ENCODE measurements at places on chromosomes 5 and 9.
A peak's percentile ranks its signal among the peaks of the same experiment; 100 is the strongest.

- no peak for DNase-seq
Observed at GRCh38 chr9:135284386-135285134, 195.0 kb upstream of the PPP1R26 start.

- no peak for DNase-seq
Observed at GRCh38 chr5:9388941-9389674, 156.8 kb downstream of the SEMA5A start.

DNA sequence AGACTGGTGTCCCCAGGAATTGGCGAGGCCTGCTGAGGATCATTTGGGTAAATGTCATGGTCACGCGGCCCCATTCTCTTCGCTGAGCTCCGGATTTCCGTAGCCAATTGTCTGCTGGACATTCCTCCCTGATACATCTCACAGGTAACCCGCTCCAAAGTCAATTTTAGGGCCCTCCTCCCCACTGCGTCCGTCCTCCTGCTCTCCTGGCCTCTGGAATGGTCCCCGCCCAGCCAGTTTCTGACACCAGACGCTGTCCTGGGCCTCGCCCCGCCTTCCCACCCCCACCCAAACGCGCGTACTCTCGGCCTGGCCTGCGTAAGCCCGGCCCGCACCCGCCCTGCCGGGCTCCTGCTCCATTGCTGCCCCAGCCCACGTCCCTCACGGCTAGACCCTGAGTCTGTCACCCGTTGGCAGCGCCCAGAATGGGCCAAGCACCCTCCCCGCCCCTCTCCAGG is 202.0 kb downstream of the AUH start:
- DNase-seq, result no peak

DNA sequence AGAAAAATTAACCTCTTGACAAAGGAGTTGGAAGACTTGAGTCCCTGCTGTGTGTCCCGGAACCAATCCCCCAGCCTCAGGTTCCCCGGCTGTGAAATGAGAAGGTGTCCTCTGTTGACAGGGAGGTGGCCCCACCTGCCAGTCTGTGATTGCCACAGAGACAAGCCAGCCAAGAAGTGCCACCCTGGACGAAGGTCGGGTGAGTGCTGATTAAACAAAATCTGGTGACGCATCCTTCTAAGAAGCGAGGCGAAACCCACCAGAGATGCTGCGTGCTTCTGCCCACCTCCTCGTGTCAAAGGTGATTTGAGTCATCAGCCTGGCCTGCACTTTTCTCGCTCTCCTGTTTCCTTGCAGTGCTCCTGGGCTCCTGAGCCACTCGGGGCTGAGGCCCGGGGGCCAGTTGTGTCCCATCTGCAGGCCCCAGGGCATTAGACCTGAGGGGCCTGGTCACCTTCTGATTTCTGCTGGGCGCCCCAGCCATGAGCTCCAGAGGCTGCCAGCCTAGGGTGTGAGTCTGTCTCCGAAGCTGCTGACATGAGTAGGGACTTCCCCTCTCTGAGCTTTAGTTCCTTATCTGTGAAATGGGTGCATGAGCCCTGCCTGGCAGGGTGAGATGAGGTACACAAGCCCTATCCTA is 28.7 kb downstream of the NEK6 start:
- DNase-seq, result peak; percentile 32

DNA sequence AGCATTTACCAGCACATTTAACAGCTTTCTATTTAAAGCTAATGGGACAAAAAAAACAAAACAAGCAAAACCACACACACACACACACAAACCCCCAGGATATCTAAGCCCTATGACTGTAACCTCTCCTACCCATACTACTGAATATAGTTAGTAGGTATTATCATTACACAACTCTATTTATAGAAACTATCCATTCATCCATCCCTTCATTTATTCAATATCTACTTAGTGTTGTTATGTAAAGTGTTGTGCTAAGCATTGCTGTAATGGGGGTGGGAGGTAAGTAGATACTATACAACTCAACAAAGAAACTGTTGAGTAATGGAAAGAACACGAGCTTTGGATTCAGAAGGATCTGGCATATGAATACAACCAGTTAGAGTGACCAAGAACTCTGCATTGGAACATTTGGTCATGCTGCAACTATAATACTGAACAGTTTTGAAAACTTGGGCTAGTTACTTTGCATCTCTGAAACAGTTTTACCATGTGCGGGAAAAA is 82.3 kb upstream of the ZNF608 start:
- DNase-seq, result no peak

GRCh38 chr5:108311682-108312081 is 70.2 kb downstream of the FBXL17 start:
- DNase-seq, result no peak

DNA sequence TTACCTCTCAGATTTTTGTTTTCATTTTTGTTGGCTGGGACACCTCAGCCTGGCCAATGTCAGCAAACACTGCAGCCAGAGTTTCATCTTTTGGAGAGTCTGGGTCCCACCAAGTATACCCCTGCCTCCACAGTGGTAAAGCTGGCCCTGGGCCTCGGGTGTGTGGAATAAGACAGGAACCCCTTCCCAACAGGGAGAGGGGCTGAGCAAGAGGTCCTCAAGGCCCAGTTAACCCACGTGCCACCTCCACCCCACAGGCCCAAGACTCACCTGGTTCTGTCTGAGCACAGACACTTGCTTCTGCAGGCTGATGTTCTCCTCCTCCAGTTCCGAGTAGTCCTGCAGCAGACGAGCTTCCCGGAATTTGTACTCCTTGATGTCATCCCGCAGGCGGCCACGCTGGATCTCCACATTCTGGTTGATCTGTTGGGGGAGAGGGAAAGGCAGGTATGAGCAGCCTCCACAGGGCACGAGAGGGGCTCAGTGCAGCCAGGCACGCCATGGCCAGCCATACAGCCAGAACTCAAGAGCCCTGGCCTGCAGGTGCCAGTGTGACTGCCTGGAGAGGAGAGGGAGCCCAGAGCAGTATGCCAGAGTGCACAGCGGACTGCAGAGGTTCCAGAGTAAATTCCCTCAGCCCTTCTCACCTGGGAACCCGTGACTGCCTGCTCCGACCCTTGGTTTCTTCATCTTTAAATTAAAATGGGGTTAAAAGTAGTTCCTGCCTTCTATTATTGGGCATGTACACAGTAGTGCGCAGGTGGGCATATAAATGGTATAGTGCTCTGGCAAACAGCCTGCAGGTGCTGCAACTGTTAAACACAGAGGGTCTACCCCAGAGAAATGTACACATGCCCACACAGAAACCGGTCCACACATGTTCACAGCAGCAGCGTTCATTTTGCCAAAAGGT is 42.0 kb downstream of the BICD2 start:
- no peak for DNase-seq

- no peak for DNase-seq
Observed at GRCh38 chr9:134028076-134028475, 2.8 kb downstream of the BRD3OS start.

DNA sequence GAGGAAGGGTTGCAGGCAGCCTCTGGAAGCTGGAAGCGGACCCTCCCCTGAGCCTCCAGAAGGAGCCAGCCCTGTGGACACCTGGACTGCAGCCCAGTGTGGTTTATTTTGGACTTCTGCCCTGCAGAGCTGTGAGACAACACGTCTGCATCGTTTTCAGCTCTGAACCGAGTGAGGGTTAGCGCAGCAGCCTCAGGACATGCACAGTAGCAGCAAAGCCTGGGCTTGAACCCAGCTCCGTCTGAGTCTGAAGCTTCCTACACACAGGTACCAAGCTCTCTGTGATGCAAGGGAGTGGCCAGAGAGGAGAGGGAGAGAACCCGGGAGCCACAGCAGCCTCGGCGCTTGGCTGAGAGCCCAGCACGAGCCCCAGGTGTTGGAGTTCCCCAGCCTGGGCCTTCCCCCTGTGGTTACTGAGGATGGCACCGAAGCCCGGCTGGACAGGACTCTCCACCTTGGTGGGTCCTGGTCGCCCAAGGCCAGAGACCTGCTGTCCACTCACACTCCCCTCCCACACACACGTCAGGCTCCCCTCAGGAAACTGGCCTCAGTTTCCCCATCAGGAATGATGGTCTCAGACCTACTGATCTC is 128.2 kb downstream of the OLFM1 start:
- DNase-seq, result no peak

DNA sequence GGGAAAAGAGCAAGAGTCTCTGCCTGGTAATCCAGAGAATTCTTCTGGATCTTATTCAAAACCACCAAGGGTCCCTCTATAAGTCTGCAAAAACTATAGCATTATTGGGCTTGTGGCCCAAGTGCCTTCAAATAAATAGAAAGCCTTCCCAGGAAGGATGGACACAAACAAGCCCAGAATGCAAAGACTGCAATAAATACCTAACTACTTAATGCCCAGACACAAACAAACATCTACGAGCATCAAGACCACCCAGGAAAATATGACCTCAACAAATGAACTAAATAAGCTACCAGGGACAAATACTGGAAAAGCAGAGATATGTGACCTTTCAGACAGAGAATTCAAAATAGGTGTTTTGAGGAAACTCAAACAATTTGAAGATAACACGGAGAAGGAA is 355.8 kb upstream of the GRAMD2B start:
- DNase-seq, result no peak

GRCh38 chr5:81838307-81838906 is 87.5 kb upstream of the SSBP2 start:
- peak; percentile 21 for DNase-seq

DNA sequence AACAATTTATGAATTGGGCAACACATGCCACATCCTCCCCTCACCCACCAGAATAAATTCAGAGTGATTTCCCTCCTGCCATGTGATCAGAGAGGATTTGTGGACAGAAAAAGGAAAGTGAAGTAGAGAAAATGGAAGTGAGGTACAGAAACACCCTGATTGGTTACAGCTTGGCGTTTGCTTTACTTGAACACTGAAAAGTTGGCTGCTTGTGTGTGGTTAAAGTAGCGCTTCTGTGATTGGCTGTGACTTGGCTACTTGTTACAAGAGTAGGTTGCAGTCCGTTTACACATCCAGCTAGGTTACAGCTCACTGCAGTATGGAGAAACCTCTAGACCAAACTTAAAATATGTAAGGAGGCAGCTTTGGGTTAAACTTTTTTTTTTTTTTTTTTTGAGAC is 205.2 kb upstream of the ZNF608 start:
- DNase-seq, result peak; percentile 1

DNA sequence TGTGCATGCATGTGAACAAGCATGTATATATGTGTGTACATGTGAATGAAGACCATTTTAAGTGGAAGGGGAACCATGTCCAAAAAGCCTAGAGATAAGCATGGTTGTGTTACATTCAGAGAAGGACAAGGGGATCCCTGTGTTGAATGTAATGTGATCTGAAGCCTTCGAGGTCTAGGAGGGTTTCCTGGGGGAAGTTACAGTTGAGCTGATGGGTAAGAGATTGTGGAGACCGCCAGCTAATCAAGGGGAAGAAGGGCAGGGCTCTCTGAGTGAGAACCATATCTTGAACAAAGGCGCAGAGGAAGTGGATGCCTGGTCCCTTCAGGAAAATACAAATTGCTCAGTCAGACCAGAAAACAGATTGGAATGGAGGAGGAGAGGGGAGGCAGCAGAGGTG is 45.5 kb upstream of the TNFSF15 start:
- no peak for DNase-seq

DNA sequence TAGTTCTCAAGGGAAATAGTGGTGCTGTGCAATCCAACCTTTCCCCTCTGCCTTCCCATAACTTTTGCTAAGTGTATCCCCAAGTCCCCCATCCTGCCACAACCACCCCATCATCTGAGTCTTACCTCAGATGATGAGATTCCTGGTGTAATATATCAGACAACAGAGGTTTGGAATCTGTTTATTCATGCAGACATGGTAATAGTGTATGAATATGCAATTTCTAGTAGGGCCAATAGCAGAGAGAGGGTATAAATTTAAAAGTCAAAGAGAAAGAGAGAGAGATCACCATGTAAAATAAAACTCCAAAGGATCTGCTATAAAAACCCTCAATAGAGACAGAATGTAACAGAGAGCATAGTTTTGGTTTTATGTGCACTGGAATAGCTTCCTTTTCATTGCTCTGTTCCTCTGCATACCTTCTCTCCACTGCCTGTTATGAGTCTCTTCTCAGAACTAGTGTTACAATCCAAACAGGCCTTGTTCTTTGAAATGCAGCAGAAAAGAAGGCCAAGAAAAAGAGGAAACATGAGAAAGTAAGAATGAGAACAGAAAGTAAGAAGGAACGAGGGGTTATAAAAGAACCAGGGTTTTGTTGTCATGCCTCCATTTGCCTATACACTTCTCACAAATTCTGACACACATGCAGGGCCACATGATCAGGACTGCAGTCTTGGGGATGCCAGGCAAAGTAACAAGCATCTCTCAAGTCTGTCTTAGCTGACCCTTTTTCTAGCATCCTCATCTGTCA is 278.0 kb downstream of the CETN3 start:
- no peak for DNase-seq

DNA sequence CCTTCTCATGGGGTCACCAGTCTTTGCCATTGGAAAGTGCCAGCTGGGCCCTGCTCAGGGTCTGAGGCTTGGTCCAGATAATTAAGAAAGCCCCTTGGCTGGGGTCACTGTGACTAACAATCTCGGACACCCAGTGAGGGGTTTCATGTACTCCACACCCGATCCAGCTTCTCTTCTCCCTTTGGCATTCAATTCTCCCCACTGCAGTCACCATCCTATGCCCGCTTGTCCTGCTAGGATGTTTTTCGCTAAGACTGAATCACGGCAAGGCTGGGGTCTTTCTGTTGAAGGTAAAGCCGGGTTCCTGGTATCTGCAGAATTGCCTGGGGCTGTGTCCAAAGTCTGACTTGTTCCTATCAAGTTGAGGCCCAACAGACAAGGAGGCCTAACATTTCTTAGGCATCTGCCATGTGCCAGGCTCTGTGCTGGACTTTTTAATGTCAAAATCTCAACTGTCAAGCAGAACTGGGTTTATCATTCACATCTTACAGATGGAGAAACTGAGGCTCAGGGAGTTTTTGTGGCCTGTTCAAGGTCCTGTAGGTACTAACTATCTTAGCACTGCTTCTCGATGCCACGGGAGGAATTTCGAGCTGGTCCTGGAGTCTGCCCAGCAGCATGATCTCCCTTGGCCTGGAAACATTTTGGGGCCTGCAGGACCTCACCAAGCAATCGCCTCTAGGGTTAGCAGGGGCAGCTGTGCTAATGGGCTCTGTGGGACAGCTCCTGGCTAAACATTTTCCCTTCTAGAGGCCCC is 142.0 kb upstream of the ALDH1B1 start:
- no peak for DNase-seq

- no peak for DNase-seq
Observed at GRCh38 chr5:38923661-38924451, 78.0 kb downstream of the OSMR start.

DNA sequence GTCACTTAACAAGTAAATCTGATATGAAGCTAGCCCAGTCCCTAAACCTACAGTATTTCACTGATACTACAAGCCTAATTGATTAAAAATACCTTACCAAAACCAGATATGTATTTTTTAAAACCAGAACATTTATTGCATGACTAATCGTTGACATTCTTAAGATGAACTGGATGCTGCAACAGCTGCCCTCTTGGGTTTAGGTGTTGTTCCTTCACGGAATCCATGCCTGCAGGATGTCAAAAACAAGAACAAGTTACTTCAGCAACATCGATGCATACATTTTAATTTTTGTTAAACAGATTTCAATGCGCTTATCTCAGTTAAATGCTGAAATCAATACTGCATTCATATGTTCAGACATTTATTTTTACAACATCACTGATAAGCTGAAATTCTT is 2.7 kb downstream of the RPL37 start:
- DNase-seq, result no peak

- DNase-seq, result no peak
Observed at GRCh38 chr9:78712903-78713613, 416.1 kb downstream of the PSAT1 start.

- no peak for DNase-seq
Observed at GRCh38 chr5:3854188-3854821, 258.7 kb downstream of the IRX1 start.

- no peak for DNase-seq
Observed at GRCh38 chr9:129983891-129984290, 59.1 kb downstream of the FNBP1 start.

Data from effector memory CD8-positive, alpha-beta T cell (primary cell).